Right ventricle myocardium superior (tissue), 1 donor: ENCODE measurements at places on chromosomes 5 and 9. TPM values are rescaled to one million over a fixed set of nuclear protein-coding genes. Genes with fewer than 3 reads are reported as not detected.

DNA sequence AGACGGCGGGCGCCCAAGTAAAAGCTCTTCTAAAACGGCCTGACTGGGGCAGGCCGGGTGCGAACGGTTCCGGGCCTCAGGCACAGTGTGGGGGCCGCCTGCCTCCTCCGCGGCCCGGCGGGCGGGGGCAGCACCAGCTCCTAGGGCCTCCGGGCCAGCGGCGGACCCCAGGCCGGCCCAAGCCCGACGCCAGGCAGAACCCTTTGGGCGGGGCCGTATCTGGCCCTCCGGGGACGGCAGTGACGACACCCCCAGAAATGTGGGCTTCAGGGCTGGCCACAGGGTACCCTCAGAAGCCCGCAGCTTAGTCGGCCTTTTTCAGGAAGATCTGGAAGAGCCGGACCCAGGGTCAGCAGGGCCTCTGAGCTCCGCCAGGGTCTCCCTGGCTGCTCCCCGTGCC lies 4.0 kb downstream of the LTC4S start:
- DNase-seq = no peak

BARHL1 gene
- total RNA-seq = not detected

EQTN gene
- total RNA-seq = not detected

RGS7BP gene
- 5.4 TPM for total RNA-seq

GCNT1 gene
- 3.0 TPM for total RNA-seq

ZNF618 gene
- total RNA-seq = 2.0 TPM
